ENCODE measurements at places on chromosomes 5 and 9. TPM values are rescaled to one million over a fixed set of nuclear protein-coding genes. Genes with fewer than 3 reads are reported as not detected.

TMEM203 gene
- total RNA-seq = 21.3 TPM

RNF183 gene
- not detected for total RNA-seq

IZUMO3 gene
- total RNA-seq = not detected

IER5L gene
- total RNA-seq = 3.1 TPM

PCDHA10 gene
- not detected for total RNA-seq

FOXI1 gene
- total RNA-seq = not detected

POMT1 gene
- 50.0 TPM for total RNA-seq

GABRP gene
- total RNA-seq = not detected

PCA3 gene
- not detected for total RNA-seq

TERT gene
- total RNA-seq = 0.80 TPM

SLCO4C1 gene
- total RNA-seq = 0.13 TPM

CFAP90 gene
- not detected for total RNA-seq

ADAMTS13 gene
- total RNA-seq = 1.1 TPM

AGTPBP1 gene
- 51.8 TPM for total RNA-seq

CHSY3 gene
- not detected for total RNA-seq

EFNA5 gene
- total RNA-seq = not detected

GABRA1 gene
- total RNA-seq = 0.10 TPM

DNM1 gene
- 1.3 TPM for total RNA-seq

SLC46A2 gene
- 0.47 TPM for total RNA-seq

SAXO1 gene
- not detected for total RNA-seq

SOHLH1 gene
- not detected for total RNA-seq

RANBP17 gene
- not detected for total RNA-seq

FRMD3 gene
- 18.9 TPM for total RNA-seq

SLC25A46 gene
- total RNA-seq = 26.7 TPM
